ENCODE measurements at places on chromosomes 4 and X.
A peak's percentile ranks its signal among the peaks of the same experiment; 100 is the strongest.

DNA sequence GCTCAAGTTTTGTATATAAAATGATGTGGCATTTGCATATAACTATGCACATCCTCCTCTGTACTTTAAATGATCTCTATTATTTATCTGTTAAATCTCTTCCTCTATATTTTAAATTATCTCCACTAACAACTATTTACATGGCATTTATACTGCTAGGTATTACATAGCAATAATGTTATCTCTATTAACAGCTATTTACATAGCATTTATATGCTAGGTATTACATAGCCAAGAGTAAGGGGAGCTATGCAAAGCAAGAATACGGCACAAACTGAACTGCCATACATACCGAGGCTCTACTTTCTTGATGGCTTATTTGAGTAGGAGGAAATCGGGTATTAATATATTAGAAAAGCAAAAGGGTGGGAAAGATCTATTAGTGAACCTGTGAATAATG is 12.7 kb downstream of the RPS6KA6 start:
- no peaks in the 10 kb centered on the region for H3K36me3 ChIP-seq
- no peaks in the 10 kb centered on the region for H3K4me1 ChIP-seq
- no peak overlapping the region for H3K4me3 ChIP-seq
- H3K27ac ChIP-seq = no peak overlapping the region
- no peak for DNase-seq

DNA sequence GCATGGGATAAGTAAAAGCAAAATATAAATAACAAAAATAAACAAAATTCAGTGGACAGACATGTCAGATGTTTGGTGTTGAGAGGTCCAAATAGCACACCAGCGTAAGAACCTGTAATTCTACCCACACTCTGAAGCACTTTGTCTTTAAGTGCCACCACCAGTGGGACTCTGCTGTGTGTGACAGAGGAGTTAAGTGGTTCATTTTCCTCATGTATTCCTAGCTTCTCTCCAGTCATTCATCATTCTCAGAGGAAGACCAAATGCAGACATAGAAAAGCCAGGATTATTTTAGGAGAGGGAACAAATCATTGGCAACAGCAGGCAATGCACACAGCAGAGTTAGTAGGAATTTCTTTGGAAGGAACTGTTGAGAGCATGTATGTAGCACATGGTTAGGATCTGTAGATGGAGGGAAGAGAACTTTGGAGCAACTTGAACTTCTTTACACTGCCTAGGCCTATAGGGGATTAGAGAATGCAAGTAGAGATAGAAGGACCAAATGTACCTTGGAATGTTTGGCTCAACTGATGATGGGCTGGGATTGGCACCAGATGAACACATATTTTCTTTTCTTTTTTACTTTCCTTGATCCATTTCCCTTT is 43.0 kb upstream of the ARHGAP24 start:
- DNase-seq = no peak
- H3K4me1 ChIP-seq = no peaks in the 10 kb centered on the region
- H3K4me3 ChIP-seq = no peak overlapping the region
- H3K27me3 ChIP-seq = no peaks in the 10 kb centered on the region
- no peaks in the 10 kb centered on the region for H3K36me3 ChIP-seq
- no peak overlapping the region for H3K27ac ChIP-seq

GRCh38 chr4:3479358-3480101 is 16.4 kb downstream of the DOK7 start:
- H3K36me3 ChIP-seq = no peaks in the 10 kb centered on the region
- H3K4me3 ChIP-seq = no peak overlapping the region
- no peak overlapping the region for H3K27ac ChIP-seq
- no peaks in the 10 kb centered on the region for H3K27me3 ChIP-seq

- peaks cover 9% of the 10 kb centered on the region for H3K36me3 ChIP-seq
- H3K4me1 ChIP-seq = no peaks in the 10 kb centered on the region
- H3K27ac ChIP-seq = no peak overlapping the region
- DNase-seq = no peak
- H3K27me3 ChIP-seq = no peaks in the 10 kb centered on the region
Measured at GRCh38 chr4:88927420-88927819, 129.6 kb downstream of the FAM13A start.

- H3K36me3 ChIP-seq = no peaks in the 10 kb centered on the region
- no peak overlapping the region for H3K4me3 ChIP-seq
- DNase-seq = no peak
- H3K27me3 ChIP-seq = no peaks in the 10 kb centered on the region
- no peaks in the 10 kb centered on the region for H3K4me1 ChIP-seq
- H3K27ac ChIP-seq = no peak overlapping the region
Measured at GRCh38 chrX:41933546-41933945, 10.2 kb upstream of the CASK start.

DNA sequence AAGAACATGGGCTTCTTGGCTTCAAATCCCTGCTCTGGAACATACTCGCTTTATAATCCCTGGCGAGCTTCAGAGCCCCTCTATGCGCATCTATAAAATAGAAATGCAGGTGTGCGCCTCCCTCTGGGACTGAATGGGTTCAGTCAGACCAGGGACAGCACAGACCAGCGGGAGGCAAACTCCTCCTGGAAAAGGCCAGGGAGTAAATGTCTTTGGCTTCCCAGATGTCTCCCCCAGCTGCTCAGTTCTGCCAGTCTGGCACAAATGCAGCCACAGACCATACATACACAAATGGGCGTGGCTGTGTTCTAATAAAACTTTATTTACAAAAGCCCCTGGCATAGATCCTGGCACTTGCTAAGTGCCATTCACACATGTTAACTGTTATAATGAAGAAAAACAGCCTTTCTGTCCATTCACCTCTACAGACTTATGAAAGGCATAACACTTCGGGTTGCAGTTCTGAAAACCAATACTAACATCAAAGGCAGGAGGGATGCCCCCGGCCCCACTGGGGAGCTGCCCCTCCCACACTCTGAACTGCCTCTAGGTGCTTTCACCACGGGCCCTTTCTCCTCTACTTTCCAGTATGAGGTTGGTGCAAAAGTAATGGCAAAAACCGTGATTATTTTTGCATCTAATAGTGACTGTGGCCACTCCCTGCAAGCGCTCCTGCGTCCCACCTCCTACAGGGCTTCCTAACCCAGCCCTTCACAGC is 4.6 kb downstream of the JAKMIP1 start:
- peaks cover 74% of the 10 kb centered on the region for H3K27me3 ChIP-seq
- no peak overlapping the region for H3K27ac ChIP-seq
- H3K4me1 ChIP-seq = peaks cover 15% of the 10 kb centered on the region

GRCh38 chr4:140251571-140251970 is 97.6 kb upstream of the MAML3 start:
- no peaks in the 10 kb centered on the region for H3K36me3 ChIP-seq
- peak overlapping the region; percentile 85 for H3K27ac ChIP-seq
- no peak overlapping the region for H3K4me3 ChIP-seq
- H3K27me3 ChIP-seq = no peaks in the 10 kb centered on the region
- peaks cover 19% of the 10 kb centered on the region for H3K4me1 ChIP-seq

DNA sequence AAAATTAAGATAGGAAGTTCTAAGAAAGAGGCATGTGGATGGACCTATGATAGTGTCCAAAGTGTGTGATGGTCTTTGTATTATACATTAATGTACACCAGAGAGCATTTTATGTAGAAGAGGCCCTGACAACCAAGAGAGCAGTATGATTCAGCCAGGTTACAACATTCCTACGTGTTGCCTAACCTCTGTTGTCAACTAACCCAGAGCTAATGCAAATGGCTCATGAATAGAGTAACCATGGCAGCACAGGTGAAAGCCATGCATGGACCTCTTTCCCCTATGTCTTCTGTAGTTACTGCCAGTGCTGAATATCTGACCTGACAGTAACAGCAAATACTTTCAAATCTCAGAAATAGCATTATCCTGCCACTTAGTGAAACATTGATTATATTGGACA is 255.6 kb downstream of the NDST4 start:
- no peak overlapping the region for H3K4me3 ChIP-seq
- H3K4me1 ChIP-seq = no peaks in the 10 kb centered on the region
- no peak overlapping the region for H3K27ac ChIP-seq
- DNase-seq = no peak
- no peaks in the 10 kb centered on the region for H3K27me3 ChIP-seq
- no peaks in the 10 kb centered on the region for H3K36me3 ChIP-seq

DNA sequence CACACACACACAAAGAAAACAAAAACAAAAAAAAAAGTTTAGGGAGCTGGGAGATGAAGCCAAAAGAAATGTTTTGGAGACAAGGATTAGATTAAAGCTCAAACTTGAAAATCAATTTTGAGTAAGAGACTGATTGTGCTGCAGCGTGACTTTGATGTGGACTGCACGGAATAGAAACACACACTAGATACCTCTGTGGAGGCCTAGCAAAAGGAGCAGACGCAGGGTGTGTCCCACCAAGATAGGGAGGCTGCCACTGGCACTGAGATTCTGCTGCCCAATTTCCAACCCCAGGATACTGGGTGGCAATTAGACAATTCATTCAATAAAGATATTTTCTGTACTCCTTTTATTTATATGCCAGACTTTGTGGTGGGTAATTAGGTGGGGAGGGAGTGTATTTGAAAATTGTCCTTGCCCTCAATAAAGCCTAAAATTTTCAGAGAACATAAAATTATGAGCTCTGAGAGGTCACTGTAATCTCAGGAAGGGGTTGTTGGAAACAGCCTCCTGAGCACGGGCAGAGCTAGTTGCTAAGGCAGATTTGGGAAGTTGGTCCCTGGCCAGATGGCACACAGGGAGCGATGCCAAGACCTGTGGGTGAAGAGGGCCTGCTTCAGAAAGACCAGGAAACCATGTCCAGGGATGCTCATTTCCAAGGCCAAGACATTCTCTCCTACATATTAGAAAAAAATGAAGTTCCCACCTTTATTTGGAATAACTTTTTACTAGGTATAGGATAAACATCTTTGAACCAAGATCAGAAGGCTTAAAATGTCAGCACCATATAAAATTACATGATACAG is 1.9 kb upstream of the PPP3CA start:
- H3K4me1 ChIP-seq = peaks cover 14% of the 10 kb centered on the region
- peak overlapping the region; percentile 94 for H3K27ac ChIP-seq
- peak; percentile 65 for DNase-seq
- H3K27me3 ChIP-seq = no peaks in the 10 kb centered on the region
- H3K36me3 ChIP-seq = no peaks in the 10 kb centered on the region
